ENCODE measurements at places on chromosomes 16 and 17. TPM values are rescaled to one million over a fixed set of nuclear protein-coding genes. Genes with fewer than 3 reads are reported as not detected.

Gene ATP1B2
- 70.0 TPM for polyA plus RNA-seq

Gene FAM20A
- polyA plus RNA-seq = 0.34 TPM

Gene CDYL2
- 4.3 TPM for polyA plus RNA-seq

Gene BCAR1
- 6.9 TPM for polyA plus RNA-seq

Gene ATP2A1
- not detected for polyA plus RNA-seq

Gene GFAP
- 9.4 TPM for polyA plus RNA-seq

Gene KRT17
- 10.7 TPM for polyA plus RNA-seq

Gene CCL17
- polyA plus RNA-seq = not detected

Gene ZNF764
- polyA plus RNA-seq = 0.20 TPM

Gene SKAP1
- not detected for polyA plus RNA-seq

Gene PKMYT1
- 3.4 TPM for polyA plus RNA-seq

Gene KRTAP4-9
- not detected for polyA plus RNA-seq

Gene LRRC37B
- 13.9 TPM for polyA plus RNA-seq

Gene KRT20
- not detected for polyA plus RNA-seq

Gene UMOD
- polyA plus RNA-seq = not detected

Gene C17orf50
- not detected for polyA plus RNA-seq

Gene CACNG3
- polyA plus RNA-seq = not detected

Gene ABI3
- polyA plus RNA-seq = not detected

Gene NCOR1
- 39.0 TPM for polyA plus RNA-seq

Gene CACNG5
- not detected for polyA plus RNA-seq

Gene TEX19
- not detected for polyA plus RNA-seq

Gene PTGES3L
- polyA plus RNA-seq = not detected

Gene BCO1
- not detected for polyA plus RNA-seq

Gene TBC1D3K
- not detected for polyA plus RNA-seq

Gene TNS4
- polyA plus RNA-seq = not detected

Gene PRR29
- polyA plus RNA-seq = not detected

Gene FBXO31
- 5.7 TPM for polyA plus RNA-seq

Gene CDRT4
- 2.1 TPM for polyA plus RNA-seq

Gene PARN
- 23.2 TPM for polyA plus RNA-seq

Gene NDUFB10
- polyA plus RNA-seq = 199 TPM

Gene LRRC46
- polyA plus RNA-seq = 6.0 TPM

Gene LYRM1
- 63.8 TPM for polyA plus RNA-seq

Gene ZNF597
- 3.0 TPM for polyA plus RNA-seq

Gene XAF1
- not detected for polyA plus RNA-seq

Gene SDR42E2
- not detected for polyA plus RNA-seq

Gene CCT6B
- polyA plus RNA-seq = 5.4 TPM

Gene HBA2
- polyA plus RNA-seq = 48.0 TPM

Gene CES3
- 0.86 TPM for polyA plus RNA-seq

Gene OR3A2
- 1.8 TPM for polyA plus RNA-seq

Gene DHRS7C
- polyA plus RNA-seq = not detected

Gene RAB37
- not detected for polyA plus RNA-seq

Gene PLLP
- polyA plus RNA-seq = 0.55 TPM

Gene HSPB9
- polyA plus RNA-seq = not detected

Gene SAMD14
- not detected for polyA plus RNA-seq

Measured in Purkinje cell (primary cell).